ENCODE measurements at places on chromosomes 2 and 18.

- DNase-seq: no peak
Measured at GRCh38 chr2:68125821-68126220, 31.9 kb upstream of the PNO1 start.

GRCh38 chr2:61214171-61214570 lies 52.2 kb downstream of the C2orf74 start:
- no peak for DNase-seq

DNA sequence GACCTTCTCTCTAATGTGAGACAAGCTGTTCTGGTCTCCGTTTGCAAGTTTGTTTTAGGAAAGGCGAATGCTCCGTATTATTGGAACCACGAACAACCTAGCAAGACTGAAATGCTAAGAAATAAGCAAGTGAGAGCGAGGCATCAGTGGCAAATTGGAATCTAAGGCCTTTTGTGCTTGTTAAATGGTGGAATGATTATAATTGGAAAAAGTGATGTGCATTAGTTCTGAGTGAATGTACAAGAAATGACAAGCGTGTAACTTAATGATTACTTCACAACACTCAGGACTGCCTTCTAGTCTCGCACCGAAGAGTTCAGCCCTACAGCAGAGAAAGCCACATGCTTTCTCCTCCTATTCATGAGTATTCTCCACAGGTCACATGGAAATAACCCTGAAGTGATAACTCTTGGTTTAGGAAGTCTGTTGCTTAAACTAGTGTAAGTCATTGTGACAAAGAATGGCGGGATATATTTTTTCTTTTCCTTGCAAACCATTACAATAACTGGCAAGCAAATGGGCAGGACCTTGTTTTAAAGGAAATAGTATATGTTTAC lies 392.2 kb upstream of the FIGN start:
- no peak for DNase-seq

DNA sequence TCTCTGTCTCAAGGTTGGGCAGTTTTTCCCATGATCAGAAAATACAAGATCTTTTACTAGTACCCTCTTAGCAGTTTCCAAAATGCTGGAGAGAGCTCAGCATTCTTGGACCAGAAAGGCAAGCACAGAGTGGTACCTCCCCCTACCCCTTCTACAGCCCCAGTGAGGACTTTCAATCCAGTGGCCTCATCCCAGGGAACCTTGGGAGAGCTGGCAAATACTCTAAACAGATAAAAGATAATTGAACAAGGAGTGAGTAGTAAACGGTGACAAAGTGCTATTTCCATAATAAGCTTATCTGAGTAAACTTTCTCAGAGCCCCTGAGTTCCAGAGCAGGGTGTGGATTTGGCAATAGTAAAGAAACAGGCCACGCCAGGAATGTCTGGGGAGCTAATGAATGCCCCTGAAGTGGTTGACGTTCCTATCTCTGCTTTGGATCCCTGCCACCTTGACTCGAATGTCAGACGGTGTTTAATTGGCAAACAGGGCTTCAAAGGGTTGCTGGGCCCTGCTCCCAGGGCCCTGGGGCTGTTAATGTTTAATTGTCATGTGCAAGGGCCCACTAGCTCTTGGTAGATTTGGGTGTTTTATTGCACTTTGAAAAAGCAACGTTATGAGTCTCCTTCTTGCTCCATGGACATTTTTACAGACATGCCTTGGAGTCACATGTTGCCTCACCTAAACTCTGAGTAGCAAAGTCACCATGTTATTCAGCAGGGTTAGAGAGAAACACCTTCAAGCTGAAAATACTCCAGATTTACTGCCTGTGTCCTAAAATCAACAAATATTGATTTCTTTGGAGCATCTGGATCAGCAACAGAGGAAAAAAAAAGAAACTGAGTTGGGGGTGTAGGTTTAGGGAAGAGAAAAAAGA lies 239.9 kb downstream of the CYRIA start:
- DNase-seq: no peak

GRCh38 chr2:239668042-239668441 lies 267.2 kb upstream of the HDAC4 start:
- no peak for DNase-seq

DNA sequence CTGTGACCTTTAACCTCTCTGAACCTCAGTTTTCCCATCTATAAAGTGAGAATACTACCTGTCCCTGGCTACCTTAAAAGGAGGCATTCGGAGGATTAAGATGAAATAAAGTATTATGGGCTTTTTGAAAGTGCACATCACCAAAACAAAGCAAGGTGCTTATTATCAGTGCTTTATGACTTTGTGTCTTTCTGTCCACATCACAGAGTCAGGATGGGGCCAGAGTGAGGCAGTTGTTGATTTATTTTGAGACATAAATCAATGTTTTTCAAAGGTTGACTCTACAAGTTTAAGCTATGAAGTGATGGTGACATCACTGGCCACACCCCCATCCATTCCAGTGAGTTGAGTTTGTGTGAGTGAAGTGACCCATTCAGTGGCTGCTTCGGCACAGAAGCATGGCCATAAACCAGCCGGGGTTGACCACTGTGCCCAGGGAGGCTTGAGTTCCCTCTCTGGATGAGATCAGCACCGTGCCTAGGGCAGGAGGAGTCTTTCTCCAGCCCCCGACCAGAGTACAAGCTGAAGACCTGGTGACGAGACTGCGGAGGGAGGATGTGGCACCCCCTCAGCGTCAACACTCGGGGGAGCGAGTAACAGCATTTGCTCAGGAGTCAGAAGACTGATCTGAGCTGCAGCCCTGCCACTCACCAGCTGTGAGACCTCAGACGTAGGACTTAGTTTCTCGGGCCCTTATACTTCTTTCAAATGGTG lies 89.0 kb upstream of the PPP1CB start:
- no peak for DNase-seq

DNA sequence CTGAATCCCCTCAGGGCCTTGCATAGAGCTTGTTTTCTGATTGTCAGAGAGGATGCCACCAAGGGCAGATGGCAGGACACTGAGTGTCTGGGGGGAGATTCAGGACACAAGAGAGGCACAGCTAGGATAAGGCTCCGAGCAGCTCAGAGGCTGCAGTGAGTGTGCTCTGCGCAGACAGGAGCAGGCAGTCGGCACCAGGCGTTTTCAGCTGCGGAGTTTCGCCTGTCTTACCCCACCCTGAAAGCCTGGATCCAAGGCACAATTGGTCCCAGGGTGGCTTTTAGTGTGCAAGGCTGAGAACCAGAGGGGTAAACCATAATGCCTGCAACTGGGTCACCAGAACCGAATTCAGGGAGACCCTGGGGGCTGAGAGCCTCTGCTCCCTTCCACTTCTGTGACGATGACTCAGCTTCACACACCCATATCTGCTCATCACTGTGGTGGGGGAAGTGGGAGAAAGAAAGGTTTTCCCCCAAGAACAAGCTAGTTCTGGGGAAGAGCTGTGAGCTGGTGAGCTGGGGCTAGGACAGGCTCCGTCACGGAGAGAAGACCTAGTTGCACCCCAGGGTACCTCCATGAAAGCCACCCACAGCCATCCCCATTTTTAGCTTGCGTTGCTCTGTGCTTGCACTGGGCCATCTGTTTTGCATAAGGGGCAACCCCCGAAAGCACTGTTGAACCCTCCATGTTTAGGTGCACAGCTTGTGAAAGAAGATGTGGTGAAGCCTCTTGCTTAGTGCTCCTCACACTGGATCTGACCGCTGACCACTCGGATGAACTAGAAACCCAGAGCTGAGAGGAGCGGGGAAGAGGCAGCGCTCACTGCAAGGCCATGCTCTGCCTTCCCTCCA lies 173.7 kb downstream of the CELF4 start:
- DNase-seq: no peak

GRCh38 chr2:219688560-219689445 lies 61.4 kb downstream of the SLC4A3 start:
- DNase-seq: no peak

DNA sequence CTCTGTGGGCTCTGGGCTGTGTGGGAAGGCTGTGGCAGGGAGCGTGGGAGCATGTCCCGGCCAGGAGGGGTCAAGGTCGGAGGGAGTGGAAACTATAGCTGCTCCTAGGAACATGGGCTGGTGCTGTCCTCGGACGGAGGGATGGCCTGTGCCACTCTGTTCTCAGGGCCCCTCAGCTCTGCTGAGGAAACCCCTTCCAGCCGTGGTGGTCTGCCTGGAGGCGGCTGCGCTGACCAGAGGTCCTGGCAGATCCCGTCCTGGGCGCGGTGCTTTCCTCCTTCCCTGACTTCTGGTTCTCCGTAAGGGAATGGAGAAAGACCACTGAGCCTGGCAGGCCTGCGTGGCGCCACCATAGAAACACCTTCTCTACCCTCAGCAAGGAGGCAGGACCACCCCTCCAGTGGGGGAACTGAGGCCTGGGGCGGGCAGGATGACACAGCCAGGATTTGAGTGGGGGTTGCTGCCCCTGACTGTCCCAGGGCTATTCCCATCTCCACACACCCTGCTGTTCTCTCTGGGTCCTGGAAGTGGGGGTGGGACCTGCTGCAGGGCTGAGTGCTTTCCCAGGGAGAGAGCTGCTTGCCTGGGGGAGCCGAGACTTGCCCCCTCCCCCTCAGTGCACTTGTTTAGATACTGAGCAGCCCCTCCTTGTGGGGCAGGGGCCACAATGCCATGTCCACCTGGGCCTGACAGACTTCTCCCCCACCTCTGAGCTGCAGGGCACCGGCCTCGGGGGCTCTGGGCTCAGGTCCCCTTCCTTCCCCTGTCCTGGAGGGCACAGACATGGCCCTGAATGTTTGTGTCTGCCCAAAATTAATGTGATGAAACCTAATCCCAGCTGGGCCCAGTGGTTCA lies 301.0 kb upstream of the HS6ST1 start:
- DNase-seq: no peak

DNA sequence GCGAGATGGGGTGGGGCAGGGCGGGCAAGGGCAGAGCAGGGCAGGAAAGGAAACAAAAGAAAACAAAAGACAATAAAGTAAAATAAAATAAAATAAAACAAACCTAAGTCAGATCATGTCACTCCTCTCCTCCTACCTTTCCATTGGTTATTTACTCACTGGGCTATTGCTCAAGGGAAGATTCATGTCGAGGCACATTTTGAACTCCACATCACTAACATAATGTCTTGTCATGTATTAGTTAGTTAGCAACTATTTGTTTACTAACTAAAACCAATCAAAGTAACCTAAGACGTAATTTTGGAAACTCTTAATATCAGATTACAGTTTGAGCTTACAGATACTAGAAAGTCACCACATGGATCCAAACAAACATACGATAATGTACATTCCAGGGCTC lies 2.2 kb downstream of the C1D start:
- DNase-seq: no peak

GRCh38 chr18:26215247-26215970 lies 10.8 kb upstream of the TAF4B start:
- no peak for DNase-seq

DNA sequence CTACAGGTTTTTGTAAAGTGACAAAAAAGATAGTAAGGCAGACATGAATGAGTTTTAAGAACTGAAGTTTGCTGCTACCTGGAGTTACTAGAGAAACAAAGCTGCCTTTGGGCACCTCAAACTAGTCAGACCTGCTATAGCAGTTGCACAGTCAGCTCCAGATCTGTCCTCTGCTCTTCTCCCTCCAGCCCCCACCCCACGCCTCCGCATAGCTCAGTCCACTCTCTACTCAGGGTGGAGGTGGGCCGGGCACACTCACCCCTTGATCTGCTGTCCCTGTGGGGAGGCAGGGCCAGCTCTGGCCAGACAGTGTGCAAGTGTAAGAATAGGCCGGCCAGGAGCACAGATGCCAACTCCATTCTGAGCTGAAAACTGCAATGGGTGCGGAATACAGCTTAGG lies 4.1 kb downstream of the SERTAD2 start:
- no peak for DNase-seq

- DNase-seq: no peak
Measured at GRCh38 chr2:61537277-61537949, 743 bp downstream of the XPO1 start.

DNA sequence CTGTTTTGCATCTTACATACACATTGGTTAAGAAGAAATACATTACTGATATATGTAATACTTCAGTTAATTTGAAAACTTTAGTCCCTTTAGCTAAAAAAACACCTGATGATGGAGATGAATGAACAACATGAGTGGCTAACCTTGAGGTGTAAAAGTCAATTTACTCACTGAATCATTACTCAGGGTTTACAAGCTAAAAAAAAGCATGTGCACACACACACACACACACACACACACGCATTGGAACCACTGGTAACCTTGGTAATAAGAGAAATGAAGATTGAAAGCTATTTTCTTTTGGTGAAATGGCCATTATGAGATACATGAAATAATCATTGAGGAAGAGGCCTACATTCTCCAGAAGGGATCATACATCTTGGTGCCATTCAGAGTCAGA lies 51.8 kb downstream of the KCTD1 start:
- no peak for DNase-seq

DNA sequence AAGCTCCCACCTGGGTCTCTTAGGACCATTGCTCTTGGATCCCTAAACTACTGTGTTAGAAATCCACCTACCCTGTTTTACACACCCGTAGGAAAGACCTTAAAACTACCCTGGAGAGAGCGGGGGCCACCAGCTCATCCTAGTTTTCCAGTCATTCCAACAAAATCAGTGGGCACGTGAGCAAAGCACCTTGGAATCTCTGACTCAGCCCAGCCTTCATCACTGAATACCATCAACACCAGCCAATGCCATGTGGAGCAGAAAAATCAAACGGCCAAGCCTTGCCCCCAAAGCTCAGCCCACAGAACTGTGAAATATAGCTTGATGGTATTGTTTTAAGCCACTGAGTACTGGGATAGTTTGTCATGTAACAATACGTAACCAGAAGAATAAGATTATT lies 449.7 kb upstream of the CHAC2 start:
- no peak for DNase-seq

DNA sequence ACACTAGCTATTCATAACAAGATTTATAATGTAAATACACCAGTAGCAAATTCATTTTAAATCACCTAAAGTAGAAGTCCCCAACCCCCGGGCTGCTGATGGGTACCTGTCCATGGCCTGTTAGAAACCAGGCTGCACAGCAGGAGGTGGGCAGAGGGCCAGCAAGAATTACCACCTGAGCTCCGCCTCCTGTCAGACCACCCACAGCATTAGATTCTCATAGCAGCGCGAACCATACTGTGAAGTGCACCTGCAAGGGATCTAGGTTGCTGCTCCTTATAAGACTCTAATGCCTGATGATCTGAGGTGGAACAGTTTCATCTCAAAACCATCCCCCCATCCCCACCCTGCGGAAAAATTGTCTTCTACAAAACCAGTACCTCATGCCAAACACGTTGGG lies 71.3 kb downstream of the KANSL1L start:
- DNase-seq: no peak

GRCh38 chr2:190717306-190717705 lies 68.4 kb downstream of the NAB1 start:
- DNase-seq: no peak
